Ureter (tissue), 1 donor: ENCODE measurements at places on chromosomes 16 and 17. TPM values are rescaled to one million over a fixed set of nuclear protein-coding genes. Genes with fewer than 3 reads are reported as not detected.

The MYL4 gene
- total RNA-seq = not detected

DNA sequence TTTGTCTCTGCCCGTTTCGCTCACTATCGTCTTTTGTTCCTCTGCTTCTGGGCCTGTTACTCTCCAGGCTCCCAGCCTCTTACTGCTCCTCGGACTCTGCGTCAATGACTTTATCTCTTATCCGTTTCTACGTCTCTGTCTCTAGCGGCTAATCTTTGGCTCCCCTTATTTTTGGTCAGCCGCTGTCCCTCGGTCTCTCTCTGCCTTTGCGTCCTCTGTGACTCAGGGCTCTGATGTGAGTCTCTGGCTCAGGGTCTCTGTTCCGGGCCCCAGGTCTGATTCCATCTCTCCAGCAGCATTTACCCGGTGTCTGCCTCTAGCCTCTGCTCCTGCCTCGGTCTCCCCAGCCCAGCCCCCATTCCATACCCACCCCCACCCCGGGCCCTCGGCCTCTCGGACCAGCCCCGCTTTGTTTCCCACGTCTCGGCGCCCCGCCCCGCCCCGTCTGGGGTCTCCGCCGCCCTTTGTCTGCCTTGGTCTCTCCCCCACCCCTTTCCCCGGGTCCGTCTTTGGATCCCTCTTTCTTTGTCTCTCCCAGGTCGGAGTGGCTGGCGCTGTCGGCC, 547 bp upstream of the ZNF48 start:
- DNase-seq = no peak

The AOC2 gene
- 3.6 TPM for total RNA-seq

The RANBP10 gene
- total RNA-seq = 25.3 TPM

- no peak for DNase-seq
Measured at GRCh38 chr17:4998027-4998731, 429 bp downstream of the KIF1C start.

The SYT17 gene
- total RNA-seq = 24.4 TPM

DNA sequence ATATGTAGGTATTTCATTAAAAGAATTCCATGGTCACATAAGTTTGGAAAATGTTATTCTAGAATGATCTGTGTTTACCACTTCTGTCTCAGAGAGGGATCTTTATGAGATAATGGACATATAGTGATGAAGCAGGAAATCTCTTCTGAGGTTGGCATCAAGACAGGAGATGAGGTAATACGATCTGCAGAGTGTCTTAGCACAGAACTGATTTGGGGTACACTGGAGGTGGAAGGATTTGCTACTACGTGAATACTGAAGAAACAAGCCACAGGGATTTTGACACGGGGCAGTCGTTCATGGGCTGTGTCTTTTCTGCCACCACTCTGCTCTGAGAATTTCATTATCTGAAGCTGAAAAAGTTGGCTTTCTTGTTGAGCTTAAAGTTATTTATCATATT, 5.5 kb downstream of the CBFB start:
- no peak for DNase-seq

- no peak for DNase-seq
Measured at GRCh38 chr16:27027971-27028370, 38.8 kb upstream of the C16orf82 start.

DNA sequence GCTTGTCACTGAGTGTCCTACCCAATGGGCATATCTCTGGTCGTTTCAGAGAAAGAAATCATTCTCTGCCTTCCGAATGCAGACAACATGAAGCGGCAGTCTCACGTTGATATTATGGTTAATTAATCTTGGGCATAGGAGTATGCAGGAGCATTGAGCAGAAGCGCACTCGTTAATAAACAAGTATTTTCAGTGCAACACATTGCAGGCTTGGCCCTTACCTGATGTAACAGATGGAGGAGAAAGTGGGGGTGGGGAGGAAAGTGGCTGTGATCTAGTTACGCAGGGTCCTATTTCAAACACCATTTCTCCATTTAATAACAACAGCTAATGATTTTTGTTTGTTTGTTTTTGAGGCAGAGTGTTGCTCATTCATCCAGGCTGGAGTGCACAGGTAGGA, 414.0 kb upstream of the RBFOX1 start:
- no peak for DNase-seq

GRCh38 chr16:50769-51591, 2.4 kb downstream of the POLR3K start:
- no peak for DNase-seq

GRCh38 chr16:66065925-66066324, 300.6 kb upstream of the CDH5 start:
- DNase-seq = no peak

GRCh38 chr17:50151041-50151936, 812 bp upstream of the PPP1R9B start:
- peak; percentile 92 for DNase-seq

- no peak for DNase-seq
Measured at GRCh38 chr17:55816532-55817396, 65.9 kb downstream of the PCTP start.

DNA sequence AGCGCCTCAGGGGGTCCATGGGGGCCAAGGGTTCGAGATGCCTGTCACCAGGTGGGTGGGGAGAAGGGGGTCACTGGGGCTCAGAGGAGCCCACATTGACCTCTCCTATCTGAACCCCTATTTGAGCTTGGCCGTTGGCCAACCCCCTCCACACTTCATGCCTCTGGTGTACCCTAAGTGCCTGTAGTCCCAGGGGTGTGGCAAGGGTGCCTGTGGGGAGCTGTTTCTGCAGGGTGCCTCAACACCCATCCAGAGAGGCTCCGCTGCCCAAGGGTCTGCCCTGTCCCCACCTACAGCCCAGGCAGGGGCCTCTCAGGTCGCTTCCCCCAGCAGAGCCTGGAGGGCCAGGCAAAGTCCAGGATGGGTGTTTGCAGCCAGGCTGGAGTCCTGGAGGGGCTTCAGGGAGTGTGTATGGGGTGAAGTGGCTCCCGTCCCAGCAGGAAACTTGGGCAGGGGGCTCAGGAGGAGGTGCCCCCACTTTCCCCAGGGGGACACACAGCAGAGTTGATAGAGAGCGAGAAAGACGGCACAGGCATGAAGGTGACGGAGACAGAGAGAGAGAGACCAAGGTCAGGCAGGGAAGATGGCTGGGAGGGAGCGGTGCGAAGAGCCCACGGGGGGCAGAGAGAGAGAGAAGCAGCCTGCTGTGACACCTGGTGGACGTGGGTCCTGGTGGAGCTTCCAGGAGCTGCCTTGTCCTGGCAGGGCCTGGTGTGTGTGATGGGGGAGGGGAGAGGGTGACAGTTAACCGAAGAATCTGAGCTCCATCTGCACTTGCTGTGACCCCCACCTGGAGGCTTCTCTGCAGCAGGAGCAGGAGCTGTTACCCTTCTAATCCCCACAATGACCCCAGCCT, at the start of gene SEPTIN12:
Gene SEPTIN12 (minus strand): TSS at position 719 of the 856 bp plus-strand sequence. CDS start 700 bp downstream, at position 19.
- no peak for DNase-seq

- DNase-seq = no peak
Measured at GRCh38 chr16:85629326-85629725, 16.2 kb downstream of the GSE1 start.

The C16orf46 gene
- not detected for total RNA-seq

The CDH15 gene
- not detected for total RNA-seq

DNA sequence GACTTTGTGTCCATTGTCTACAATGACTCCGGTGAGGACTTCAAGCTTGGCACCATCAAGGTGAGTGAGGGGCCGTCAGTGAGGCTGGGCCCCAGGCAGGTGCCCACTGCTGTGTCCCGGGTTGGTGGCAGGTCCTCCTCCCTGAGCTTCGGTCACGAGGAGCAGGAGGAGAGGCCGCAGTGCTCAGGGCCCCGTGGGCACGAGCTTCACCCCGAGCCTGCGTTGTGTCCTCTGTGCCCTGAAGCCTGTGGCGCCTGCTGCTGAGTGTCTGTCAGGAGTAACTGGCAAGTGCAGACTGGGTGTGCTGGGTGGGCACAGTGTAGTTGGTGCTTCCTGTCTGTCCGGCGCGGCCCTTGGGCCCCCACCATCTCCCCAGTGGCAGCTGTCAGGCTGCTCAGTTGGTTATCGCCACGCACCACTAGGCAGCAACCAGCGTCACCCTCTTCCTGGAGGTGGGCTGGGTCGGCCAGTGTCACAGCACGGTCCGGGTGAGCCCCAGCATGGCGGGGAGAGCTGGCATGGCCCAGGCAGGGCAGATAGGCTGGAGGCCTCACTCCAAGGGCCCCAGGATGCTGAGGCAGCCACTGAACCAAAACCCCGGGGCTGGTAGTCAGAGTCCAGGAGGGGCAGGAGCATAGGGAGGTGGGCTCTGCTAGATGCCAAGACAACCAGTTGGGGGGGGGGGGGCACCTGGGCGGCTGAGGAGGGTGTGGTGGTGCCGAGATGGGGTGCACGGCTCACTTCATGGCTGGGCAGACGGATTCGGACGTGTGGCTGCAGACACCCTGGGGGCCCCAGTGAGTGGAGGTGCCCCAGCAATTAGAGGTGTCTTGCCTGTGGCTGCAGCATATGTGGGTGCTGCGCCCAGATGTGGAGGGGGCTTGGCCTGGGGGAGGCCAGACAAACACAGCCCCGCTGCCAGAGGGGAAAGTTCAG, 39.3 kb downstream of the TSC2 start:
- DNase-seq = no peak

DNA sequence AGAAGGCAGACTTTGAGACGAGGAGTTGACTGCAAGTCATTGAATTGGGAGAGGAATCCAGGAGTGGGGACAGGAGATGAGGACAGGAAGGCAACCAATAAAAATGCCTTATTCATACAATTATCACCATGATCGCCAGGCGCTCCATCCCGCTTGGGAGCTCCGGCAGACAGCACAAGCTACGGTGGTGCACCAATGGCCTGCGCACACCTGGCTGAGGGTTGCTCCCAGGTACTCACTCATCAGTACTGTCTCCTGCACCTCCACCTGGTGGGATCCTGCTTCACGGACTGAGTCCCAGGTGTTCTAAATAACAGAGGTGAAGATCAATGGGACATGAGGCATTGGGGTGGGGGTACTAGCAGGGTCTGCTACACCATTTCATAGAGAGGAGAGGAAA, 160.0 kb upstream of the TNRC6C start:
- no peak for DNase-seq

- DNase-seq = peak; percentile 52
Measured at GRCh38 chr17:58587713-58588117, 73.3 kb upstream of the MTMR4 start.
